ENCODE measurements at places on chromosomes 7 and 10.

DNA sequence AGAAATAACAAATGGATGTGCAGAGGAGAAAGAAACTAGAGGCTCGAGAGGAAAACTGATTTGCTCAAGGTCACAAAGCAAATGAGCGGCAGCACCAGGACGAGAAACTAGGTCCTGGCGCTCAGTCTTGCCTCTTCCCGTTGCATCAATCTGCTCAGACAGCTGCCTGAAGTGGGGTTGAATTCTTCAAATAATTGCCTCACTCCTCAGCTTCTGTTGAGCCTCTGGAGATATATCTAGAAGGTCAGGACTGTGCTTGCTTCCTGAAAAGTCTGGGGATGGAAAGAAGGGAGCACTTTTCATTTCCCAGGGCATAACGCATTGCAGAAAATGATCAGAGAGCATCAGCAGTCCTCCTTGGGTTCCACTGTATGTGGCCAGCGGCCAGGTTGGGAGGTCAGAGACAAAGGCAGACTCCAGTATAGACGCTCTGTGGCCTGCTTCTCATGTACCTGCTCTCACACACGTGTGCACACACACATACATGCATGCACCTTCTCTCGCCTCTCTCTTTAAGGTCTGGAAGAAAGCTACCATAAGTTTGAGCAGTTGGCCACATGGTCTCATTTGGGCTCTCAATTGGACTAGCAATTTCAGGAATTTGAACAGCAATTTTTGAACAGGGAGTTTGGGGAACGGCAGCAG lies 83.7 kb upstream of the DUSP5 start:
- DNase-seq = no peak

GRCh38 chr7:102125127-102125596 lies 161.5 kb upstream of the SH2B2 start:
- peak; percentile 54 for DNase-seq

- no peak for DNase-seq
These were observed 37.3 kb downstream of the ADAM12 start for GRCh38 chr10:126351021-126351420.

DNA sequence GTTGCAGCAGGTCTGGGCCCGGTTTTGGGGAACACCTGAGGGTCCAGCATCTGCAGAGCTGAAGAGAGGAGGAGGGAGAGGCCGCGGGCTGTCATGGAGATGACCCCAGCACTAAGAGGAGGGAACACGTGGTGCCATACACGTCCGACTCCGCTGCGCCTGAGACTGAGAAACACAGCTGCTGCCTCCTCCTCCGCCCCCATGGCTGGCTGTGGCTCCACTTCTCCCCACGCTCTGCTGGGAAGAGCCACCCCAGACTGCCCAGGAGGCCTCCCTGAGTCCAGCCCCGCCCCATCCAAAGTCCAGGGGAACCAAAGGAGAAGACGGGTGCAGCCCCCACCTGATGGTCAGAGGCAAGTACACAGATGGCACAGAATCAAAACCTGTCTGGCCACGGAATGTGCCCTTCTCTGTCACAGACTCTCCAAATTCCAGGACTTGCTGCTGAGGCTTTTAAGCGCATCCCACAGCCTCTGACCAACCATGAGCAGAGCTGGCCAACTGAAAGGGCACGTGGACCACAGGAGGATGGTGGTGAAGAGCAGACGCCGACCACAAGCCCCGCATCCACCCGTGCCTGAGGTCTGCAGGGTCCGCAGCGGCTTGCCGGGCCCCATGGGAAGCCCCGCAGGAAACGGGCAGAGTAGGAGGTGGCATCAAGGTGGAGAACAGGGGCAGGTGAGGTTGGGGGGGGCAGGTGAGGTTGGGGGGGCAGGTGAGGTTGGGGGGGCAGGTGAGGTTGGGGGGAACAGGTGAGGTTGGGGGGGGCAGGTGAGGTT lies 24.0 kb downstream of the STK32C start:
- no peak for DNase-seq

GRCh38 chr10:59898125-59898835 lies 8.1 kb downstream of the CCDC6 start:
- no peak for DNase-seq

GRCh38 chr7:14400271-14400670 lies 410.8 kb upstream of the ETV1 start:
- DNase-seq = no peak

DNA sequence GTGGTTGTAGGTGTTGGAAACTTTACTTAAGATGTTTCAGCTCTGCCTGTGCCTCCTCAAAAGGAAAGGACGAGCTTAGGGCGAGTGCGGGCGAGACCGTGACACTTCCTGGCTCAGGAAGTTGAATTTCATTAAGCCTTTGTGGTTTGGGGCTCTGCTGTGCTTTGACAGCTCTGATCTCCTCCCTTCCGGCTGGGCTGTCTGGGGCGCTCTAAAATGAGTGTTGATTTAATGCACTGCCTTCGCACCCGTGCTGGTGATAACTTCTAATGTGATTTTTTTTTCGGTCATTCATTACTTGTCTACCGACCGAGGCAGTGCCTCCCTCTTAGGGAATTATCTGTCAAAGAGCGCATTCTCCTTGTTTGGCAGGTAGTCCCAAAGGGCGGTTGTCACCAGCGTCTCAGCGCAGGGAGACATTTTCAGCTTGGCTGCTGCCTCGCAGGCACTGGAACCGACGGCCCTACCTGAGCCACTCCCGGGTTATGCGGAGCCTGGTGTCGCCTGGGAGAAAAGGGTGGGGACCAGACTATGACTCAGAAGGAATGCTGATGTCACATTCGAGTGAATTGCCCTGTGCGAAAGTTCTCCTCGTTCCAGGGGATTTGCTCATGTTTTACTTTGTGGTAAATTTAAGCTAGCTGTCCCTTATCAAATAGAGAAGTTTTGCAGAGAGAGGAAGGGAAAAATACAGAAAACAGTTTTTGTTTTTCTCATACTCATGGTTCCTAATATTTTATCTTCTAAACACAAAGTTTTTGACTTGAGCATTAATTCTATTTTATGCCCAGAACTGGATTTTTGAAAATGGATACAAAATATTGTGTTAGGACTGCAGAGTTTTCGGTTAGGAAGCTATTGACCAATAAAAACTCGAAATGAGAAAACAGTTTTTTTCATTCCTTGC lies 920 bp downstream of the TES start:
- no peak for DNase-seq

- DNase-seq = no peak
These were observed 1.3 kb downstream of the ZNF277 start for GRCh38 chr7:112207765-112208164.

DNA sequence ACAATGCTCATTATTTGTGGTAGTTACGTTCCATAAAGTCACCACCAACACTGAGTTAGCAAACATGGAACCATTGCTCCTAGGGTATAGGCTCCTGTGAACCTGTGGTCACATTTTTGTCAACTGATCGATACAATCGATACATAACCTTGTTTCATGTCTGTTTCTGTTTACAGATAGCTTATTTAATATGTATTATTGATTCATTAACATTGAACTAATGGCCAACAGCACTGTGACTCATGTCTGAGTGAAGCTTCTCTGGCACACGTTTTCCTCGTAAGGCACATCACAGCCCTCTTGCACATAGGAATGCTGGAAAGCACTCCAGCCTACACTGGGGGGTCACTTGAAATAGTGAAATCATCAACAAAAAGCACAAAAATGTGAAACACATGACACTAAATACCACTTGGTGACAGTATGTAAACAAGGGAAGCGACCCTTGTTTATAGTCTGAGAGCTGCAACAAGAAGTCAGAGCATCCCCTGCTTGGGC lies 27.0 kb downstream of the GHRHR start:
- no peak for DNase-seq

DNA sequence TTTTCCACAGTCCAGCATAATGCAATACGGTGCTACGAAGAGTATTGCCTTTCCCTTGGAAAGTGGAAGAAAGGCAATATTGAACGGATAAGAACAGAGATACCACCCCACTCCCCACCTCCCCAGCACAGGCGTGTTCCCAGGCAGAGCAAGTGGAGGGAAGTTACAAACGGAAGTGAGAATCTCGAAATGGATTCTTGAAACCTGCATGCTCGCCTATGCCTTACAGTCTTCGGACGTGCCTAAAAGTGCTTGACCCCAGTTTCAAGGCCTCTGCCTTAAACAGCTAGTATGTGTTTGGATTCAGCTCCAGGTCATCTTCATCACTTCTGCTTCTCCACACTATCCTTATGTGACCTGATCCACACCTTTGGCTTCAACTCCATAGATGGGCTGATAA lies 35.0 kb upstream of the USP6NL start:
- no peak for DNase-seq

All from HFF-Myc (cell line).